NCI-H460 (cell line): ENCODE measurements at places on chromosomes 7 and 10.

- no peak for DNase-seq
Observed at GRCh38 chr10:87722716-87723115, 63.0 kb downstream of the PAPSS2 start.

DNA sequence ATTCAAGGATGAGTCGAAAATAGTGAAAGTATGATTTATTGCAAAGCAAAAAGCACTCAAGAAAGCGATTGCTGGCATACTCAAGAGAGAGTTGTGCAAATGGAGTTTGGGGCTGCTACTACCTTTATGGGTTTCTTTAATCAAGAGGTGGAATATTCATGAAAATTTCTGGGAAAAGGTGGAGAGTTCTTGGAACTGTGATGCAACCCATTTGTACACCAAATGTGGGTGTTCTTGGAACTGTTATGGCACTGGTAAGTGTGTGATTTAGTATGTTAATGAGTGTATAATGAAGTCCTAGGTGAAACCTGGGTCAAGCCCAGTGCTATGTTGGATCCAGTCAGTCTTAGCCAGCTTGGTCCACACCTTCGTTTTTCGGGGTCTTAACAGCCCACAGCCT lies 3.4 kb upstream of the VOPP1 start:
- DNase-seq: no peak

- no peak for DNase-seq
Observed at GRCh38 chr7:43689115-43689514, 40.2 kb downstream of the COA1 start.

DNA sequence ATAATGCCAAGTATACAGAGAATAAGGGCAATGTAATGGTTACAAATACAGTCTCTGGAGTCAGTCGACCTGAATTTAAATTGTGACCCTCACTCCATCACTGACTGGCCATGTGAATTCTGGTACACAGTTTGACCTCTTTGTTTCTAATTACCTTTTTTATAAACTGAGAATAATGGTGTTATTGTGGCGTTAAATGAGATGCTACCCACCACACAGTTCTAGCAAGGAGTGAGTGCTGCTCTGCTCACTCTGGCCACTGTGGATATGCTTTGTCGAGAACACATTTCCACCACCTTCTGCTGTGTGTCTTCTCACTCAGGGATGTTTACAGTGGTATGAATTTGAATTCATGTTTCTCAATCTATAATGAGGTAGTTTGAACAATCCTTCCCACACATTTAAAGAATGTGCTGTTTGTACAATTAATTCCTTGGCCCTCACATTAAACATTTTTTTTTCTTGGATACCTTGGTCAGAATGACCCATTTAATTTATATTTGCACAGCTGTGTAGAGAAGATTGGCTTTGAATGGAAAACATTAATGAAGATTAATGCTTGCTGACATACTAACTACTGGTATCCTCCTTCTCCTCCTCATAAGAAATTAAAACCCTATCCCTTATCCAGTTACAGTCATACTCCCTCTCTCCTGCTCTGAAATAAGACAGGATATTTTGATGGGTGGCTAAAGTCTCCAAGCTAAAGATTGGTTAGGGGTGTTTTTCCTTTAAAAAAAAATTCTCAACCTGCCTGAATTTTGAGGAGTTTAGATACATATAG lies 42.4 kb downstream of the PLCE1 start:
- no peak for DNase-seq

DNA sequence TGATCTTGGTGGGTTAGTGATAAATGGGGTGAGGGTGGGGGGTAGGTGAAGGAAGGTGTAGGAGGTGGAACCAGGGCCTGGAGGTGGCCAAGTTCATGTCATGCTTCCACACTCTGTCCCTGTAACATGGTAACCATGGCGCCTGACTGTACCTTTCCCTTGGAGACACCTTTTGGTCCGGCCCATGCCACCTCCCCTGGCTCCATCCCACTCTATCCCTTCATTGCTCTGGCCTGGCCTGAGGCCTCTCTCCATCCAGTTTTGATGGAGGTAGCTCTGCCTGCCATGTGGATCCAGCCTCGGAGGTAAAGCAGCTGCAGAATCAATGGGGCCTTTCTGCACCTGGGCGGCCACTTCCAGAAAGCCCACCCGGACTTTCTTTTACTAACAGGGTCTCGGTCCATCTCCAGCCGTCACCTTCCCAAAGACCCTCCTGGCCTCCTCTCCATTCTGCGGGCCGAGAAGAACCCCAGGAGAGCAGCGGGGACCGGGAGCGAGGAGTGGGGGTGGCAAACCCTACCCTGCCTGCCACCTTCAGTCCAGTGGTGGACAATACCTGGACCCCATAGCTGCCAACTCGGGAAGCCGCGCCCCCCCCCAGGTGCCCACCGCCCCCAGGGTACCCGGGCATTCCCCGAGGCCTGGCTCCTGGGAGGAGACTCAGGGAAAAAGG lies 504 bp upstream of the TRRAP start:
- no peak for DNase-seq

DNA sequence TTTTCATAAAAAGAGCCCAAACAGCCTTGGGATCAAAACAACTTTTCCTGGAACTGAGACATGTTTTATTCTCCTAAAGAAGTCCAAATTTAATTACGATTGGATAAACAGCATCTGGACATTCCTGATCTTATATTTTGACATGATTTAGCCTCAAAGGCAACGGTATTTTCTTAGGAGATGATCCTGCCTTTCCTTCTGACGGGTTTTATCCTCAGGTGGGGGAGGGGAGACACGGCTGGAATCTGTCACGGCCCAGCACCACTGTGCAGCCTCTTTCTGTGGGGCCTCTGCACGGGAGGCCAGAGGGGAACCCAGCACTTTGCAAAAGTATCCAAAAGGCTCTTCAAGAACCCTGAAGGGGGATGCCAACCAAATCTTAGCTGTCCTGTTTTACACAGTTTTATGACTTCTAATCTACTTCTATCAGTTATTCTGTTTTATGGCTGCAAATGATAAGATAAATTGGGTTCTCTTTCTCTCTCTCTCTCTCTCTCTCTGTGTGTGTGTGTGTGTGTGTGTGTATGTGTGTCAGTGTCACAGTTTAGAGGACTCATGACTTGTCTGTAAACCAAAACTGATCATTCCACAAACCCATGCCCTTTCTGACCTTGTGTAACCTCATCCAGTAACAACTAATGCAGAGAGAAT lies 321.1 kb upstream of the NPVF start:
- DNase-seq: no peak
